HTR-8/SVneo (cell line): ENCODE measurements at places on chromosomes 13 and 19.
A peak's percentile ranks its signal among the peaks of the same experiment; 100 is the strongest.

DNA sequence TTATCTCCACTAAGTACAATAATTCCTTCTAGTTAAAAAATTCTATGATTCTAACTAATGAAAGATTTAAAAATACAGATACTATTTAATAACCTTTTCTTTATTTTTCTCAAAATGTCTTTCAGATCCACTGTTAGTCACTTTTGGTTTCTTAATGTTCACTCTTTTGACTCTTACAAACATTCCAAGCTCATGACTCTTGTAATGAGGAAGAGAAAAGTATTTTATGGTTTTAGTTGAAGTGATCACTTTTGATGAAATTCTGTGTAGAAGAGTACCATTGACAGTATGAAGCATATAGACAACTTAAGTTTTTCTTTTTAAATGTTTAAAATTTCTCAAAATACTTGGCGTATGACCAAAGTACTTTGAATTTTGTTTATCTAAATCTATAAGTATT lies 27.8 kb downstream of the COG3 start:
- DNase-seq = no peak

DNA sequence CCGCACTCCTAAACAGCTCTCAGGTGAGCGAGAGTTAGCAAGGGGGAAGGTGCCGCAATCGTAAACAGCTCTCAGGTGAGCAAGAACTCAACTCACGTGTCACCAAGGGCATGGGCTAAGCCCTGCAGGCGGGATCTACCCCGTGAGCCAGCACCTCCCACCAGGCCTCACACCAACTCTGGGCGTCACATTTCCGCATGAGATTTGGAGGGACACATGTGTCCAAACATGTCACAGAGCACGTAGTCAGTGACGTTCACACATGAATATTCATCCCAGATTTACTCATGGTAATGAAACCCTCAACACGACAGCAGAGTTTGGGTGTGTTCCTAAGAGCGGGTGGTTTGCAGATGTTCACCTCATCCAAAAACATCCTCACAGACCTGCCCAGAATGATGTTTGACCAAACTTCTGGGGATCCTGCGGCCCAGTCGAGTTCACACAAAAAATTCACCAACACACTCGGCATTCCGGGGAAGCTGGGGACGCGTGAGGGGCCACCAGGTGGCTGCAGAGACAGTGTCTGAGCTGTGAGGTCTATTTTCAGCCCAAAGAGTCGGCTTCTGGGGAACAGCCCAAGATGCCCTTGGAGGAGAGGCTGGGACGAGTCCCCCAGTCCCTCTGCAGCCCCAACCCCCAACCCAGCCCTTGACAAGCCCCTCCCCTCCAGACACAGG lies 19.6 kb downstream of the C2CD4C start:
- no peak for DNase-seq

GRCh38 chr13:49052813-49053212 lies 77.1 kb downstream of the FNDC3A start:
- no peak for DNase-seq

- no peak for DNase-seq
These were observed 194.7 kb downstream of the ZNF536 start for GRCh38 chr19:30566681-30567420.

DNA sequence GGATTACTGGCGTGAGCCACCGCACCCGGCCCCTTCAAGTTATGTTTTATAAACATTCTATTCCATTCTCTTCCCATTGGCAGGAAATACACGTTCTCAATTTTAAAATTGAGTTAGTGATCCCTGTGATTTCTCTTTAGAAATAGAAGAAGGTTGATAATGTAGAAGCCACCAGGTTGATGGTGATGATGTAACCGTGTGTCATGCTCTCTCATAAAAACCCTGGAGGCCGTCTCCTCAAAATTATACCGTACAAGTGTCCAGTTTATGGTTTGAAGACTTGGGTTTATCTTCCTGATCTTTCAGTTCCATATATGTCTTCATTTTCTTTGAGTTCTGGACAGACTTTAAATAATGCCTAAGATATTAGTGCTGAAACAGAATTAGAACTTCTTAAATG lies 32.2 kb downstream of the COG3 start:
- no peak for DNase-seq

- no peak for DNase-seq
These were observed 86.2 kb downstream of the STARD13 start for GRCh38 chr13:33199289-33199850.

DNA sequence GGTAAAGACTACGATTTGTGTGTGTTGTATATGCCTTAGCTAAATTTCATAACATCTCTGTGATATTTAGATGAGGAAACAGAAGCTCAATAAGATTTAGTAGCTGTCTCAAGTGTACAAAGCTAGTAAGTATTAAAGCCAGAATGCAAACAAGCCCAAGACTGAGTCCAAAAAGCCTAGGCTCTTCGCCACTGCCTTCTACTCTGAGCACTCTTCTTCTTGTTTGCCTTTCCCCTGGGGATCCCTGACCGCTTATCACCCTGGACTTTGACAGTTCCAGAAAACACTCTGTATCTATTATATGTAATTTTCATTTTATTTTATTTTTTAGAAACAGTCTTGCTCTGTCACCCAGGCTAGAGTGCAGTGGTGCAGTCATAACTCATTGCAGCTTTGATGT lies 5.8 kb downstream of the TM9SF2 start:
- DNase-seq = no peak

GRCh38 chr13:53301449-53301848 lies 272.8 kb downstream of the OLFM4 start:
- DNase-seq = no peak

GRCh38 chr13:96473526-96474180 lies 383.7 kb downstream of the HS6ST3 start:
- no peak for DNase-seq

DNA sequence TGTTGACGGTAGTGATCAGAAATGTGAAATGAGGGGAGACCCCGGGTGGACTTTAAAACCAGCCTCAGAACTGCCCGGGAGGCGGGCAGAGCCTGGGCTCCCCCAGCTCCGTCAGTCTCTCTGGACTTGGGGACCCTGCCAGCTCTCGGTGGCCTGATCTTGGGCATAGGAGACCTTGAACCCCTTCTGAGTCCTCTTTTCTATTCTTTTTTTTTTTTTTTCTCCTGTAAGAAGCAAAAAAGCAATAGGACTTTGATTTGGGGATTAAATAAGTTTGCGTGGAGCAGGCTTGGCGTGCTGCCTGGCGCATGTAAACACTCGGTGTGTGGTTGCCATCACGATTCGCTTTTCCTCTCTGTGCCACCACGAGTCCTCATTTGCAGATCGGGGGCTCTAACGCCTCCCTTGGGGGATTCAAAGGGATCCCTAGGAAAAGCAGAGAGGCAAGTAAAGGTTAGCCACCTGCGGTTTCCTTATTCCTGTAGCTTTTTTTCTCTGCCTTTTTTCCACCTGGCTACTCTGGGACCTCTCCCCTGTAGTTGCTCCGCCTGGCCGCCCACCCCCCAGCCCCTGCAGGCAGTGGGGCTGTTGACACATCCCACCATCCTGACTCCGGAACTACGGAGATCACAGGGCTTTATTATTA lies 1.3 kb downstream of the SAFB start:
- DNase-seq = no peak

GRCh38 chr19:54345938-54346386 lies 7.0 kb upstream of the LILRA4 start:
- no peak for DNase-seq

- DNase-seq = no peak
These were observed 10.3 kb upstream of the POSTN start for GRCh38 chr13:37608750-37609339.

DNA sequence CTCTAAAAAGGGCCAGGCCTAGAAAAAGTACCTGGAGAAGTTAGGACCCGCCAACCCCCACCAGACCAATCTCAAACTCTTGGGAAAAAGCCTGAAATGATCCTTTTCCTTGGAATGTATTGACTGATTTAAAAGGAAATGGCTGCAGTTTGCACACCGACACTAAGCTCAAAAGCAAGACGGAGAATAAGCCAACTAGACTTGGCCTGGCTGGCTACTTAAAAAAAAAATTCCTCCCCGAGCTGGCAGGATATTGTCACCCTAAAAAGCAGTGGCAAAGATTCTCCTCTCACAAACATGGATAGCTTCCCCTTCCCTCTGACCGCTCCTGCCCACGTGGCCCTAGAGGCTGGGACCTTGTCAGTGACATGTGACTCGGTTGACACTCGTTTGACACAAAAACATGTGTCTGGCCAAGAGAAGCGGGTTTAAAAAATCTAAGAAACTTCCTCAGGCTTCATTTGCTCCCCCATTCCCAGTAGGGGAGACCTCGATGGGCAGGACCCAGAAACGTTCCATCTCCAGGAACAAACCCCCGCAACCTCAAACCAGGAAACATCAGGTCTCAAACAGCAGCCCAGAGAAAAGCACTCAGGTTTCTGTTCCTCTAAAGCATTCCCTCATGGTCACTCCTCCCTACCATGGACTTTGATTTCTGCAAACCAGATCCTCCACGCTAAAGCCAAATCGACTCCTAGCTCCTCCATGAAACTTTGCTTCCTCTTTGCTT lies 1.3 kb downstream of the RFX1 start:
- no peak for DNase-seq

GRCh38 chr19:32781280-32781679 lies 61.7 kb downstream of the TDRD12 start:
- DNase-seq = no peak

DNA sequence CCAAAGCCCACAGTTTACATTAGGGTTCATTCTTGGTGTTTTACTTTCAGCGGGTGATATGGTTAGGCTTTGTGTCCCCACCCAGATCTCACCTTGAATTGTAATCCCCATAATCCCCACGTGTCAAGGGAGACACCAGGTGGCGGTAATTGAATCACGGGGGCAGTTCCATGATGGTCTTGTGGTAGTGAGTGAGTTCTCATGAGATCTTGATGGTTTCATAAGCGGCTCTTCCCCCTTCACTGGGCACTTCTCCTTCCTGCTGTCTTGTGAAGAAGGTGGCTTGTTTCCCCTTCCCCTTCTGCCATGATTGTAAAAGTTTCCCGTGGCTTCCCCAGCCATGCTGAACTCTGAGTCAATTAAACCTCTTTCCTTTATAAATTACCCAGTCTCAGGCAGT lies 12.0 kb downstream of the FPR2 start:
- DNase-seq = no peak

- DNase-seq = peak; percentile 92
These were observed 451 bp upstream of the HMG20B start for GRCh38 chr19:3572132-3572854.

- no peak for DNase-seq
These were observed 1.4 kb upstream of the RASL11A start for GRCh38 chr13:27269114-27269665.

DNA sequence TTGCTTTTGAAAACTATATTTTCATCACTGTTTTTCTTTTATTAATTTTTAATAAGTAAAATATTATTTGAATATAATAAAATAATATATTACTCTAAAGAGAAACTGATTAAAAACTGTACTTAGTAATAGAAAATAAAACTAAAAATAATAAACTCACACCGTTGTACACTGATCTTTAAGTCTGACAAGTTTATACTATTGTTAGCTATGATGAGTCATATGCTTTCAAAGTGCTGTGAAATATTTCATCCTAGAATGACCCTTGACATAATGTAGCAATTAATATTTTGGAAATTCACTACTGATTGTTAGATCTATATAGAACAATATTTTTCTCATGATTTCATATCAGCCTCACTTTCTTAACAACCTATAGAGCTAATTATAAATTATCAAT lies 1040.6 kb upstream of the SPRY2 start:
- no peak for DNase-seq

DNA sequence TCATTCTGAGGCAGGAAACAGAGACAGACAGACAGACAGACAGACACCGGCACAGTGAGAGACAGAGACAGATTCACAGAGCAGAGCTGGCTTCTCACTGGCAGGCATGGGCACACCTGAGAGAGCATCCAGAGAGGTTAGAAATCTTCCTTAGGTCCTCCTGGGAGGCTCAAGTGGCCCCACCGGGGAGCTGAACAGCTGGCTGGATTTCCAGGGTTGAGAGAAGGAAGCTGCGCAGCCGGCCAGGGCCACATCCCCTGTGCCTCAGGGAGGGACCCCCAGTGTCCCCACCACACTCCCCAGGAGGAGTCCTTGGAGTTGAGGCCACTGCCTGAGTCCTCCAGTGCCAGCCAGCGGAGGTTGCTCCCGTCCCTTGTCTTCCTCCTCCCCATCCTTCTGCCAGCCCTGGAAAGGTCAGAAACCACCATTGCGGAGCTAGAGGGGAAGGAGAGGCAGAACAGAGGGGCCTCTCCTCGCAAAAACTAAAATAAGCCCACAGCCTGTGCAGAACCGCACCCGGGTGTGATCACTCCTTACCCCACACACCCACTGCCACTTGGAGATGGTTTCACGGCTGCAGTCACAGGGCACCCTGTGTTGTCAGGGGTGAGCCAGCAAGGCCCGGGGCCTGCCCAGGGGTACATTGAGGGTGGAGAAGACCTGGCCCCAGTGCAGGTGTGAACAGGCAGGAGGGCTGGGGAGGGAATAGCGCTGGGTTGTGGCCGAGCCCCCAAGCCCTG lies 4.2 kb downstream of the FFAR3 start:
- DNase-seq = no peak

DNA sequence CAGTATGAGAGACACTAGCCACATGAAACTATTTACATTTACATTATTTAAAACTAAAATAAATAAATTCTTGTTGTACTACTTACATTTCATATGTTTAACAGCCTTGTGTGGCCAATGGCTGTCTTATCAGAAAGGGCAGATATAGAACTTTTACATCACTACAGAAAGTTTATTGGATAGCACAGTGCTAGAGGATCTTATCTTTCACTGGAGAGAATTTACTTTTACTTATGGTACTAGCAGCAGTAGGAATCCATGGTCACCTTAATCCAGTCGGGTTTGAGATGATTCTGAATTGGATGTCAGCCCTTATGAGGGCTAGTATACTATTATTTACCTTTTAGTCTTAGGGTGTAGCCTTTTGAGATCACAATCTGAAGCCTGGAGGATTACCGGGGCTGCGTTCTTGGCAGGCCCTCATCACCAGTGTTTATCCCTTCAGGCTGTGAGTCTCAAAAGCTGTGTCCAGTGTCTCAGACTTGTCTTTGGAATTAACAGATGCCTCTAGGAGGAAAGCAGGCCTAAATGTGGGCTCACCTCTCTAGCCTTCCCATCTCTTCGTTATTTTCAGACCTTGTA lies 21.7 kb downstream of the IFT88 start:
- DNase-seq = no peak

DNA sequence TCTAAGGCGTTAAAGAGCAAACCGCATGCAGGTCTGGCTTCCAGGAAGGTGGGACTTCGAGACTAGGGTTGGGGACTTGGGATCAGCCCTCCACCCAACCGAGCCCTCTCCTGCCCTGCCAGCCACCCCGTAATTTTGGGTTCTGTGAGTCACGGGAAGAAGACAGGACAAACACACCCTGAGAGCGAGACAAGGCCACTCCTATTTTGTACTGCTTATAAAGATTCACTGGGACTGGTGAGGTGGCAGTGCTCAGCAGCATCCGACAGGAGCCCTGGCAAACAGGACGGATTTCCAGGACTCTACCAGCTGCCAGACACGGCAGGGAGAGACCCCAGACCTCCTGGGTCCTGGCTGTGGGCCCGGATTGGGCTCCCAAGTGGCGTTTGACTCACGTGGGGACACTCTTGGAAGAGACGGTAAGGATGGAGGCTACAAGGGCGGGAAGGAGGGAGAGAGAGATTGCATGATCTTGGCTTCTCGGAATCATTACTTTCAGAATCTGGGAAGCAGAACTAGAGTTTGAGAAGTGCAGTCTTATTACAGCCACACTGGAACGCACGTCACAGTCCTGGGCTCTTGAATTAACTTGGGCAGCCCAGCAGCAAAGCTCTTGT lies at the start of gene C5AR2:
TSS of gene C5AR2 (plus strand) at position 245 of the 617 bp plus-strand sequence. CDS start 8,625 bp downstream, outside the sequence.
- DNase-seq = no peak
